ENCODE measurements at places on chromosomes 5 and 9.

- DNase-seq: no peak
These were observed 702.7 kb downstream of the CDH18 start for GRCh38 chr5:19285286-19285685.

- no peak for DNase-seq
These were observed 4.5 kb downstream of the BAAT start for GRCh38 chr9:101380295-101380694.

GRCh38 chr5:169701910-169702451 is 64.9 kb downstream of the DOCK2 start:
- no peak for DNase-seq

GRCh38 chr5:5398071-5398470 is 24.4 kb upstream of the ICE1 start:
- no peak for DNase-seq

DNA sequence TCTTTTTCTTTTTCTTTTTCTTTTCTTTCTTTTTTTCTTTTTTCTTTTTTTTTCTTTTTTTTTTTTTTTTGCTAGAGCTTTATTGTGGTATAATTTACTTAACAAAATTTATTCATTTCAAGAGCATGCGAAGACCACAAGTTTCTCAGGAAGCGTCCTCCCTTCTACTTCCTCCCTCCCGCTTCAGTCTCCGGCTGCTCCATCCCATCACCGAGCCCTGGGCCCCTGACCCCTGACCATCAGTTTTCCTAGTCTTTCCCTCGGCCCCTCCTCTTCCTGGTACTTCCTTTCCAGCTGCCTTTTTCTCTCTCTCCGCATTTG is 34.7 kb downstream of the C9orf152 start:
- no peak for DNase-seq

GRCh38 chr5:169831331-169831730 is 149.0 kb downstream of the INSYN2B start:
- DNase-seq: no peak

GRCh38 chr5:61766141-61766540 is 434.1 kb downstream of the ZSWIM6 start:
- DNase-seq: no peak

All from stimulated activated CD4-positive, alpha-beta T cell treated with anti-CD3 and anti-CD28 coated beads, Interleukin-15, amount 100 ng/mL, for 48 hours (primary cell).